ENCODE measurements at places on chromosomes 4 and X.

DNA sequence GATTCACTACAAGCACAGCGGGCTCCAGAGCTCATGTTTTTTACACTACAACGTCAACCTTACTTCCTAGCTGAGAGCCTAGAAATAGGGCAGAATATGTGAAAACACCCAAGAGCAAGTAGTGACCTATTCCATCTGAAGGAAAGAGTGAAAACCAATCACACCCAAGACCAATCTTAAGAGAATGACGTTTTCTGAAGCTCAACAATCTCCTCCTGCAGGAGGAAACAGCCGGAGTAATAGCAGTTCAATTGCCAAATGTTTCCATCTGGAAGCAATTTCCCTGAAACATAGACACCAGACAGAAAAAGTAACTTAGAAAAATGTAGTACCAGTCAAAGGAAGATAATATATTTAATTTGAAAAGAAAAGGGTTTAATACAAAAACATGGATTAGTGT is 142.4 kb downstream of the ANXA5 start:
- DNase-seq = no peak

- DNase-seq = peak; percentile 31
These were observed 115.0 kb downstream of the VCX3B start for GRCh38 chrX:8579602-8580001.

- peak; percentile 39 for DNase-seq
These were observed 595 bp downstream of the MBNL3 start for GRCh38 chrX:132488180-132488705.

- DNase-seq = no peak
These were observed 155.3 kb downstream of the SPCS3 start for GRCh38 chr4:176475067-176475466.

DNA sequence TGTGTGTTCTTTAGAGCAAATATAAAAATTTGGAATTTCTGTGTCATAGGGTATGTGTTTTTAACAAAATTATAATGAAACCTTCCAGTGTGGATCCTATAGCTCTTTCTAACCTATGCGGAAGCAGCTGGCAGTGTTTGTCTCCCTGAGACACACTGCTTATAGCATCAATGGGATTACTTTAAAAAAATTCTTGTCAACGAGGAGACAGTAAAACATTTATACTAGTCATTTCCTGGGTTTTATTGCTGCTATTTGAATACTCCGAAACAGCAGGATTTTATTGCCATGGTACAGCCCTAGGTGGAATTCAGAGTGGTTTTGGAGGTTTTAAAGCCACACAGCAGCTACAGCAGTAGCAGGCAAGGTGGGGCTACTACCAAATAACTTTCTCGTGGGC is 145.1 kb upstream of the IL1RAPL2 start:
- DNase-seq = no peak

- no peak for DNase-seq
These were observed 24.7 kb upstream of the CT47A1 start for GRCh38 chrX:121010218-121010617.

DNA sequence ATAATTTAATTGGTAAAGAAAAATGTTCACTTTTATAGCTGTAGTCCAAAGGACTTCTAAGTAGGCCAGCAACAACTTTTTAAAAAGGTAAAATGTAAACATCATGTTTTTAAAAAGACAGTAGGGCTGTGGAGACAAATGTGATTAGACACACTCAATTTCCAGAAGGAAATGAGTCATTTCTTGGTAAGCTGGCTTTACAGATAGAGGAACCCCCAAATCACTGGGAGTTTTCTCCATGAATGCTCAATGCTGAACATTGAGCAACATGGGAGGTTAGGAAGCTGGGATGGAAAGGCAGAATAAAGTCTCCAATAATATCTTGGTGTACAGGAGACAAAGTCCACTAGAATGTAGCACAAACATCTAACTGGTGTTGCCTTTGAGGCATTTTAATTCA is 121.3 kb downstream of the NWD2 start:
- DNase-seq = peak; percentile 7

- no peak for DNase-seq
These were observed 123.2 kb downstream of the ELOVL6 start for GRCh38 chr4:110075083-110075738.

DNA sequence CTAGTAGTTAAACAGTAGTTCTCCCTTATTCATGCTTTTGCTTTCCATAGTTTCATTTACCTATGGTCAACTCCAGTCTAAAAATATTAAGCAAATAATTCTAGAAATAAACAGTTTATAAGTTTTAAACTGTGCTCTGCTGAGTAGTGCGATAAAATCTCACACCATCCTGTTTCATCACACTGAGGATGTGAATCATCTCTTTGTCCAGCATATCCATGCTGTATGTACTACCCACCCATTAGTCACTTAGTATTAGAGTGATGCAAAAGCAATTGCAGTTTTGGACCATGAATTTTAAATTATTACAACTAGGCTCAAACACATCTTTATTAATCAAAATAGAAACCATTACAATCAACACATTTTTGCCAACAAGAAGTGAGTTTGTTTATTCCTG is 187.4 kb downstream of the TEX13C start:
- DNase-seq = peak; percentile 32

DNA sequence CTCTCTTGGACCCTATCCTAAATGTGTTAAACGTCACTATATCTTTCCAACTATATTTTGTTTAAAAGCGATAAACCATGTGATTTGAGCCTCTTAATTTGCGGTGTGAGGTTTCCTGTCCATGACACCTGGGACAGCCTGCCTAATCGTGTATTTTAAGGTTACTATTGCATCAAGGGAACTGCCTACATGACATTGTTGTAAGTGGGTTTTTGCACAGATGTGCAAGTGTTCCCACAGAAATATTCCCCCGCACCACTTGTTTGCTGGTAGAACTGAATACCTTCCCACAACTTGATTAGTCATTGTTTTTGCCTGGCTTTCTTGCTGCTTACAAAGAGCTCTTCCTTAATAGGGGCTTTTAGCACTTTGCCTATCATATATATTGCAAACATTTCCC is 5.1 kb upstream of the FAM184B start:
- peak; percentile 28 for DNase-seq

DNA sequence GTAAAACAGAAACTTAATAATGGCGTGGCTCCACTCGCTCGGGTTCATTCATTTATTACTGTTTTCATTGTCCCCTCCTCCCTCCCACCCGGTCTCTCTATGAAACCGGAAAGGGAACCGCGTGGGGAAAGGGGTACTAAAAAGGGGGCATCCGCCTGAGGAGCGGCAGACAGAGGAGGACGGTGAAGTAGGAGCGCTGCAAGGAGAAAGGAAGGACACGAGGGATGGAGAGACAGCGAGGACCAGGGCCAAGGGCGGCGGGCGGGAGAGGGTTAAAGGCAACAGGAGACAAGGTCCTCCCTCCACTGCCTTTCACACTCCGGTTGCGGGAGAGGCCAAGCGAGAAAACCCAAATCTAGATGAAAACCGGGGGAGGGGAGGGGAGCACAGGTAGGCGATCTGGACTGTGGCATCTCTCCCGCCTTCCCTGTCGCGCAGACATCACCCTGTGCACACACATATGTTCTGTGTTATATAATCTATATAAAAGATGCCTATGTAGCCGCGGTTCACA is 829 bp downstream of the ELOVL6 start:
- peak; percentile 47 for DNase-seq

GRCh38 chrX:9805956-9806355 is 19.7 kb downstream of the SHROOM2 start:
- no peak for DNase-seq

- DNase-seq = no peak
These were observed 25.5 kb upstream of the USO1 start for GRCh38 chr4:75698963-75699228.

GRCh38 chrX:18172970-18173369 is 47.7 kb downstream of the BEND2 start:
- no peak for DNase-seq

GRCh38 chr4:513327-513726 is 14.3 kb downstream of the PIGG start:
- DNase-seq = no peak

DNA sequence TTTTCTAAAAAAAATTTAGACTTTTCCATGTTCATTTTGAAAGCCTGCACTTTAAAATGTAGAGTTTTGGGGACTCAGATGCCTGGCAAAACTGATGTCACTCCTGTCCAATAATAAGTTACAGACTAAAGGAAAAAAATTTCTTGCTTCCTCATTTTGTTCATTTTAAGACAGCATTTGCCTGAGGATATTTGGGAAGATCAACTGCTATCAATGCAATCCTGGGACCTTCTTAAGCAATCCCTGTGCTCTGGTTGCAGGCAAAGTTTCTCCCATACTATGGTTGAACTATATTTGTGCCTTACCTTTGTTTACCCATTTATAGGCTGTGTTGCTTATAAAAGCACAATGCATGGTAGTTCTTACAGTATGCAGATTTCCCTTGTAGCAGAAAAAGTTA is 280.4 kb downstream of the CFAP47 start:
- DNase-seq = no peak

GRCh38 chr4:7793186-7793585 is 146.5 kb downstream of the AFAP1 start:
- DNase-seq = no peak

GRCh38 chrX:72714478-72714916 is 391 bp upstream of the PHKA1 start:
- DNase-seq = peak; percentile 64

- no peak for DNase-seq
These were observed 65.5 kb downstream of the KIT start for GRCh38 chr4:54723220-54723619.

- peak; percentile 8 for DNase-seq
These were observed 499 bp downstream of the CYP2U1 start for GRCh38 chr4:107931775-107932321.

DNA sequence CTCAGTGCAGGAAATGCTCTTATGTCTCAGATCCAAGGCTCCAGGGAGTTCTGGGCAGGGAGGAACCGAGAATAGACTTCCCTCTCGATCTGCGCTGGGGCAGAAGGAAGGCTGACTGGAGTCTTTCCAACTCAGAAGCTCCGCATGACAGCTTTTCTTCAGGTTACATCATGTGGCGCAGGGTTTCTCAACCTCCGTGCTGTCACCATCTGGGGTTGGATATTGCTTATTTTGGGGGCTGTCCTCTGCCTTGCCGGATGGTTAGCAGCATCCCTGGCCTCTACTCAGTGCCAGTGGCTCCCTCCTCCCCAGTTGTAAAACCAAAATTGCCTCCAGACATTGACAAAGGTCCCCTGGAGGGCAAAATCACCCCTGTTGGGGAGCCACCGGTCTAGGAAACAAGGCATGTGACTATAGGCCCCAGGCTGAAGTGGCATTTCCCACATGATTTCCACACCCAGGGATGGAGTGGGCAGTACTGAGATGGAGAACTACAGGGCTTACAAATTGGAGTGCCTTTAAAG is 21.4 kb downstream of the REELD1 start:
- DNase-seq = peak; percentile 11

DNA sequence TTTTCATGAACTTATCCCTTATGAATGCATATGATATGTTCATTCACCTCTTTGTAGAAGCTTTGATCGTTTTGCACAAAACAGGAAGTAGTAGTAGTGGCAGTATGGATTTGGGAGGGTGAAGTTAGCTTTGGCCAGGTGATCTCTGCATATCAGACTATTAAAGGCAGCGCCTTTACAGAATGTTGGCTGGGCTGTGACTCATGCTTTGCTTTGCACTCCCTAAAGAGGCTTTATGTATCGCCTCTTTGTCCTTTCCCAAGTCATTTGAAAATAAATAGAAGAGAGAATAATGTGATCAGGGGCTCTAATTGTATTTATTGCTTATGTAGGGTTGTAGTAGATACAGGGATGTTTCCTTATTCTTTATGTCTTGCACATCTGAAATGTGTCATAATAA is 50.4 kb downstream of the SHROOM3 start:
- DNase-seq = no peak

GRCh38 chr4:143382596-143382995 is 45.9 kb downstream of the GAB1 start:
- DNase-seq = peak; percentile 37

GRCh38 chr4:155780775-155781174 is 22.0 kb downstream of the GUCY1B1 start:
- DNase-seq = peak; percentile 39

- DNase-seq = no peak
These were observed 45.2 kb downstream of the ANXA5 start for GRCh38 chr4:121651597-121651996.

GRCh38 chrX:3094261-3094660 is 53.0 kb downstream of the ARSF start:
- DNase-seq = peak; percentile 6
